ENCODE measurements at places on chromosomes 2 and 18.

DNA sequence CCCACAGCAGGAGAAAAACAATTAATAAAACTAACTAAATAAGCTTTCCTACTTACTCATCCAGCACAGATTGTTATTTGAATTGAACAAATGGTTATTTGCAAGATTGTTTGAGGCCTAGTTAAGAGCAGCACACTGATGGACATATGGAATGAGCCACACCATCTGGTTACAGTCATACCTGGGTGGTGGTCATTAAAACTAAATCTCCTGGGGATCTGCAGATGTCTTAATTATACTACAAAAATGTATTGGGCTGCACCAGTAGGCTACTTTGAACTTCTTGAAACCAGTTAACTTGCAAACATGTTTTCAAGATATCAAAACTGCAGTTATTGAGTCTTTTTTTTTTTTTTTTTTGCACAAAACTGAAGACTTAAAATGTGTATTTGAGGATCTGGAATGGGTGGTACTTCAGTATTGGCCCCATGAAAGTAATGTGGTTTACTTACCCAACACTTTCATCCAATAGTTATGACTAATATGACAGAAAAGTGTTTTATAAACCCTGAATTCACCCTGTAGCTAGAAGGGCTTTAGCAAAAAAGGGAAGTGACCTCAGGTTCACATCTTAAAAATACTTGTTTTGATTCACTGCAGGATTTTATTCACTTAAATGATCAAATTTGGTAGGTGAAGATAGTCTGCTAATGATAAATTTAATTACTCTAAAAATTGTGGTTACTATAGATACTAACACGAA is 10.8 kb downstream of the AGFG1 start:
- DNase-seq, result no peak

DNA sequence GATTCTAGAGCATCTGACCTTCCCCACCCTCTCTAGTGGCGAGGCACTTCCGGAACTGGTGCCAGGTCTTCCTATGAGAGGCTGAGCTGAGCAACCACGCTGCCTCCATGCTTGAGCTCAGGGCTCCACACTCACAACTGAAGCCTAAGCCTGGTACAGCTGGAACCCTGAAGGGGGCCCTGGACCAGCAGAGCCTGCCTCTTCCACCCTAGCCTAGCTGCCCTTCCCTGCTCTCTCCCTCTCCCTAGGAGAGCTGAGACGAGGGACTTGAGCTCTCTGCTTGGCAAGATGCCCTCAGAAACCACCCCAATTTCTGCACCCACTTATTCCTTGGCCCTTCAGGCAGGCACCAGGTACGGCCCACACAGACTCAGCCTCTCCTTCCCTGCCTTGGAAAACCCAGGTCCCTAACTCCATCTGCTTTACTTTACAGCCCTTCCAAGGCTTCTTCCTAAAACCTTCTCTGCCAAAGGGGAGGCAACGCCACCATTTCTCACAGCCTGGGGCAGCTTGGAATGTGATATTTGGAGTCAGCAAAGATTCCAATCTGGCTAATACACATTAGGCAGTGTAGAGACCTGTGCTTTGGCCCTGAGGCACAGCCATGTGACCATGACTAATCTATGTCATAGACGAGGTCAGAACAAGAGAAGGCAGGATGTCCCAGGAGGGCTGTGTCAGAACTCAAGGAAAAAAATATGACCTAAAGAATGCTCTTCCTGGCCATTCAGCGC is 18.8 kb downstream of the COX7A2L start:
- DNase-seq, result peak; percentile 53

GRCh38 chr2:241118737-241119505 is 16.8 kb upstream of the MTERF4 start:
- no peak for DNase-seq

- no peak for DNase-seq
Observed at GRCh38 chr2:113826346-113827285, 63.3 kb upstream of the ACTR3 start.
